ENCODE measurements at places on chromosomes 16 and 17. TPM values are rescaled to one million over a fixed set of nuclear protein-coding genes. Genes with fewer than 3 reads are reported as not detected.

DNA sequence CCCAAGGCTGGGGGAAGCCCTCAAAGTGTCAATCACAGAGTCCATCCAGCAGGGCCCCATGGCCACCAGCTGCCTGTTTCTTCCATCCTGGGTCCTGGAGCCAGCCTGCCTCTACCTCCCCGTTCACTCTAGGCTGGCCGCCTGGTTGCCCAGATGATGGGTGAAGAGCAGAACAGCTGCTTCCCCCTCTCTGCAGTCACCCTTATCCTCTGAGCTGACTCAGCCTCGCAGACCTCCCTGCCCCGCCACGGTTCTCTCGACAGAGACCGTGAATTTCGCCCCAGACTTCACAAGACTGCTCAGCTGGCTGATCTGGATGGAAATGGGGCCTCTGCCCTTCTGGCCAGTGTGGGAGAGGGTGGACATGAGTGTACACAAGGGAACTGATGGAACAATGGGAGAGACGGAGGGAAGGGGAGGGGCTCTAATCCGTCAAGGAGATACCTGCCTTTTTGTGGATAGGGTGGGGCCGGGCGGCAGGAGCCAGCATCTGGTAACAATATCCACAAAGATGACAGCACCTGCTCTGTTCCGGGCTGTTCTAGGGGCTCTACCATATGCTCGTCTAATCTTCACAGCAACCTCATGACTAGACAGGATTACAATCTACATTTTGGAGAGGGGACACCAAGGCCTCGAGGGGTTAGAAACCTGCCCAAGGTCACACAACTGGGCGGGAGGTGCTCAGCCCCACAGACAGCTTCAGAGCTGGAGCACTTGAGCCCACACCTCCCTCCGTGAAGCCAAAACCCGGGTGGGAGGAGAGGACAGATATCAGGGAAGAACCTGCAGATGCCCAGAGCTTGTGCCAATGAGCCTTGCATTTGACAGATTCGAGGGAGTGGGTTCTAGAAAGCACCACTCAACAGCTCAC lies 136.0 kb downstream of the SDK2 start:
- DNase-seq = no peak

DNA sequence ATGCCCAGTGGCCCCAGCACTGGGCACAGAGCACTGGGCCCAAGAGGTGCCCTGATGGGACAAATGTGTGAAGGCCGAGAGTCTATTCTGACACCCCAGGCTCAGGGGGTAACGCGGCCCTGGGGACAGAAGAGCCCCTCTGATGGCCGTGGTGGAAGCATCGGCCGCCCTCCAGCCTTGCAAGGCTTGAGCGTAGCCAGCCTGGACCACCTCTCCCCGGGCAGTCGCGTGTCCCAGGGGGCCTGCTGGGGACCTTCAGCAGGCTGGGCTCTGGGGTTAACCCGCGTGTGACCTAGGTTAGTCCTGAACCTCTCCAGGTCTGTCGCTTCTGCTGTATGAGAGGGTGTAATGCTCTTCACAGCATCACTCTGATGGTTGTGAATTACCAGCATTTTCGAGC lies 40.8 kb downstream of the NOS2 start:
- no peak for DNase-seq

- DNase-seq = no peak
Measured at GRCh38 chr16:27232061-27232900, 29.0 kb downstream of the KDM8 start.

SULT1A2 gene
- total RNA-seq = not detected

DPEP3 gene
- not detected for total RNA-seq

MYO15A gene
- total RNA-seq = not detected

DOK4 gene
- 5.6 TPM for total RNA-seq

Data from SJSA1 (cell line).